NCI-H2081 (cell line): ENCODE measurements at places on chromosomes 2 and 18.
A peak's percentile ranks its signal among the peaks of the same experiment; 100 is the strongest.

- no peak for DNase-seq
These were observed 56.2 kb upstream of the AMMECR1L start for GRCh38 chr2:127942002-127942401.

- DNase-seq: no peak
These were observed 140.1 kb upstream of the SIX3 start for GRCh38 chr2:44801289-44801840.

DNA sequence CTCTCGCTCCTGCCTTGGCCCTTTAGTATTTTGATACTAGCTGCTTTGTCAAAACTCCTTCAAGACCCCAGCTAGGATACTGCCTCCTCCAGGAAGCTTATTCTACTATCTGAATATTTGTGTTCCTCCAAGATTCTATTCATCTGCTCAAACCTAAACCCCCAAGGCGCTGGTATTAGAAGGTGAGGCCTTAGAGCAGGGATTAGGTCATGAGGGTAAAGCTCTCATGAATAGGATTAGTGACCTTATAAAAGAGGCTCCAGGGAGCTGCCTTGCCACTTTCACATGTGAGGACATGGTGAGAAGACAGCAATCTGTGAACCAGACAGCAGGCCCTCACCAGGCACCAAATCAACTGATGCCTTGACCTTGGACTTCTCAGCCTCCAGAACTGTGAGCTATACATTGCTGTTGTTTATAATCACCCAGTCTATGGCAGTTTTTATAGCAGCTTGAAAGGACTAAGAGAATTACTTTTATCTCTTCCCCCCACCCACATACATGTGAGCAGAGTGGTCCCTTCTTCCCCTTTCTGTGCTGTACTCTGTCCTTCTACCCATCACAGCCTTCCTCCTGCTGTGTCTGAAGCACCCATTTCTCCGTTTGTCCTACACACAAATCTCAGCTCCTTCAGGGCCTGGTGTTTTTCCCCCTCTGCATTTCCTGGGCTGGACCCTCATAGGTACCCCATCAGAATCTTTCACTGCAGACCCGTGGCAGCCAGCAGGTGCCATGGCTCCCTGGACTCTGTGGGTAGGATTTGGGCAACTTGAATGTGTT, 54.5 kb downstream of the HS1BP3 start:
- DNase-seq: no peak

- no peak for DNase-seq
These were observed 32.5 kb downstream of the MERTK start for GRCh38 chr2:111930875-111931274.

DNA sequence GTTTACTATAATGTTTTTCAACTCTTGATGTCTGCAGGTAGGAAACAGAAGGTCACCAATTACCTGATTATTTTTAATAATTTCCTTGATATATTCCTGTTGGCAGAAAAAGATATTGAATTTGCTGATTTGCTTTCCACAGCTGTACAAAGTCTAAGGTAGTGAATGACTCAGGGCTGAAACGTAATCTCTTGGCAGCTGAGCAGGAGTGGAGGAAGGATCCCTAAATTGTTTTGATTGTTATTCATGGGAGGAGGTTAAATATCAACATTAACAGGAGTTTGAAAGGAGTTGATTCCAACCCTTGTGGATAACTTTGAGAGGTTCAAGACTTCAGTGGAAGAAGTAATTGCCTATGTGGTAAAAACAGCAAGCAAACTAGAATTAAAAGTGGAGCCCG, 345.2 kb upstream of the SLC8A1 start:
- DNase-seq: peak; percentile 47

- no peak for DNase-seq
These were observed 891 bp upstream of the NR4A2 start for GRCh38 chr2:156333274-156333950.

DNA sequence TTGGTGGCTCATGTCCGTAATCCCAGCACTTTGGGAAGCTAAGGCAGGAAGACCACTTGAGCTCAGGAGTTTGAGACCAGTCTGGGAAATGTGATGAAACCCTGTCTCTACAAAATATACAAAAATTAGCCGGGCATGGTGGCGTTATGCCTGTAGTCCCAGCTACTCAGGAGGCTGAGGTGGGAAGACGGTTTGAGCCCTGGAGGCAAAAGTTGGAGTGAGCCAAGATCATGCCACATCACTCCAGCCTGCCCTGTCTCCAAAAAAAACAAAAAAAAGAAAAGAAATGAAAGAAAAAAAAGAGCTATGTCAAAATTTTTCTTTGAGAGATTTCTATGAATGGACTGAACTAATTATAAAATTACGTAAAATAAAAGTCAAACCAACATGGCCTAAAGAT, 34.7 kb downstream of the ROCK2 start:
- DNase-seq: no peak

DNA sequence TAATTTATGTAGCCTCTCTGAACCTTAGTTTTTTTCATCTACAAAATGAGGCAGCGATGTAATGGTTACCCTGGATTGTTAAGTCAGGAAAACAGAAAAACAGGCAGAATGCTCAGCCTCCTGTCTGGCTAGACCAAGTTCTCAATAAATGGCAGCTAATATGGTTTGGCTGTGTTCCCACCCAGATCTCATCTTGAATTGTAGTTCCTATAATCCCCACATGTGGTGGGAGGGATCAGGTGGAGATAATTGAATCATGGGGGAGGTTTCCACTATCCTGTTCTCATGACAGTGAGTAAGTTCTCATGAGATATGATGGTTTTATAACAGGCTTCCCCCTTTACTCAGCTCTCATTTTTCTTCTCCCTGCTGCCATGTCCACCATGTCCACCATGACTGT, 220.0 kb downstream of the CMPK2 start:
- no peak for DNase-seq

DNA sequence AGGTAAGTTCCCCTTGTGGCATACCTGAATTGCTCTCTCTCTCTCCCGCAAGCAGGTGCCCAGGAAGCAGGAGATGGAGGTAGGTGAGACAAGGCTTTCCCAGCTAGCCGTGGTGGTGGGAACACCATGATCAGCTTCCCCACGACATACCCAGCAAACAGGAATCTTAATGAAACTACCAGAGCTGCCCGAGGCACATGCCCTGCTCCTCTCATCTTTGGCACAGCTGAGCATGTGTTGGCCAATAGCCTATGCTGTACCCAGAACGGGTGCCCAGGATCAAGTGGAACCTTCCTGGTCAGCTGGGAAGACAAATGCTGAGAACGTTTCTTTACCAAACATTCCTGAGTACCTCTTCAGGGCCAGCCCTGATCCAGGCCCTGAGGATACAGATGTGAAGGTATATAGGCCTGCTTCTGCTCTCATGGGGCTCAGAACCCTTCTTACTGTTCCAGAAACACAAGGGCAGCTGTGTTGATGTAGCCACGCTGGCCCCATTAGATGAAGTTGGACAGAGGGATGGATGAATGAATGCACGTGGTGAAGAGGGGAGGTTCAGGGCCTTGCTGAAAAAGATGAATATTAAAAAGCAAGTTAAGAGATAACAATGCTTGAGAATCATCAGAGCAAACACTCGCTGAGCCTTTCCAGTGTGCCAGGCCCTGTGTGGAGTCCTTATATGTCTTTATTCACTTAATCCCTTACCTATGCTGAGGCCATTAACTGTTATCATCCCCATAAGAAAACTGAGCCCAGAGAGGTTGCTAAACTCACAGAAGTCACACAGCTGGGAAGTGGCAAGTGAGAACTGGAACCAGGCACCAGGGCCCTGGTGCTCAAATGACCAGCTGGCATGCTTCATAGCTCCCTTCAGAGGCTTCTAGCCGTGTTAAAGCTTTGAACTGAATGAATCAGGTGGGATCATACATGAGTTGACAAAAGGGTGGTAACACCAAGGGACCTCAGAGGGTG, 68.8 kb upstream of the TMEM247 start:
- no peak for DNase-seq

DNA sequence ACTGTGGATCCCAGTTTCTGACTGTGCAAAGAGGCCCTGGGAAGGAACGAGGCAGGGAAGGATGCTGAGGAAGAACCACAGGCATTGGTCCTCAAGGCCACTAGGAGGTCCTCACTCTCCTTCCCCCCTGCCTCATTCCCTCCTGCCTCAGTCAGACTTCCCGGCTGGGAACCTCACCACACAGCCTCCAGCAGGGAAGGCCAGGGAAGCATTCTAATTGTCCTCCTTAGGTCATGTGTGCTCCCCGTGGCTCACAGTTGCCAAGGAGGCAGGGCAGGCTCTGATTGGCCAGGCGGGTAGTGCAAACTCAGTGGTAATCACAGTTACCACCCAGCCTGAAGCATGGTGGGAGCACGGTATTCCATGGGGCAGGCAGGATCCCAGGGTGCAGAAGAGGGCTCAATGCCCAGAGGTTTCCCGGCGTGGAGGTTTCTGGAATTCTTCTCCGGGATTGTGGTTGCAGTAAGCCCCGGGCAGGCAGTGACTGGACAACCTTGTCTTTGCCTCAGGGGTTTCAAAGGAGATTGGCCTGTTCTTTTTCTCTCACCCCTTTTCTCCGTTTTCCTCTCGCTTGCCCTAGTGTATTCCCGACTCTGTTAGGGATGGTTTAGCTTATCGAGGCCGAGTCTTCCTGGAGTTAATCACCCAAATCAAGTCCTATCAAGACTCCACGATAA, 27.1 kb downstream of the FER1L5 start:
- DNase-seq: no peak

DNA sequence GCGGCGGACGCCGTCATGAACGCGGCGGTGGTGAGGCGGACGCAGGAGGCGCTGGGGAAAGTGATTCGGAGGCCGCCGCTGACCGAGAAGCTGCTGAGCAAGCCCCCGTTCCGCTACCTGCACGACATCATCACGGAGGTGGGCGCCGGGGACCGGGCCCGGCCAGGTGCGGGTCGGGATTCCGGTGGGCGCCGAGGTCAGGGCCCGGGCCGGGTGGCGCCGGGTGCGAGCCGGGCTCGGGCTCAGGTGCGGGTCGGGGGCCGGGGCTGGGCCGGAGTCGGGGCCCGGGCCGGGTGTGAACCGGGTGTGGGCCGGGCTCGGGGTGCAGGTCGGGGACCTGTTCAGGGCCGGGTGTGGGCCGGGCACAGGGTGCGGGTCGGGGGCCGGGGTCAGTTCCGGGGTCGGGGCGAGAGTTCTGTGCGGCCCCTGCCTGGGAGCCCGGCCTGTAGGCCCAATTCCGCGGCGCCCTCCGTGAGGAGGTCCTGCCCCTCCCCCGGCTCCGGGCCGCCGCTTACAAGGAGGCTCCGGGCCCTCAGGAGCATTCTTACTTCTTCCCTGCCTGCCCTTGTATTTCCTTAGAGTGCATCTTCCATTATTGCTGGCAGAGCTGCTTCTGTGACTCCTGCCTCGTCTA, 447 bp downstream of the TRAF3IP1 start:
- DNase-seq: no peak
